ENCODE measurements at places on chromosomes 5 and 9. TPM values are rescaled to one million over a fixed set of nuclear protein-coding genes. Genes with fewer than 3 reads are reported as not detected.
A peak's percentile ranks its signal among the peaks of the same experiment; 100 is the strongest.

DNA sequence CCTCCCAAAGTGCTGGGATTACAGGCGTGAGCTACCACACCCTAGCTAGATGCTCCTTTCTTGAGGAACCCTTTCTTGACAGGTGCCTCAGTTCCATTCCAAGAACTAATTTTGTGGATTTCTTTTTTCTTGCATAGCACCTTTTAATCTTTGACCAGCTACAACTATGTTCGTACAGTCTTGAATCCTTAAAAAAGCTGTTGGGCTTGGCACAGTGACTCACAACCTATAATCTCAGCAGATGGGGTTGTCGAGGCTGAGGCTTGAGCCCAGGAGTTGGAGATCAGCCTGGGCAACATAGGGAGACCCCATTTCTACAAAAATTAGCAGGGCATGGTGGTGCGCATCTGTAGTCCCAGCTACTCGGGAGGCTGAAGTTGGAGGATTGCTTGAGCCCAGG lies 1.3 kb upstream of the ZER1 start:
- no peak for DNase-seq

The MLANA gene
- total RNA-seq: not detected

DNA sequence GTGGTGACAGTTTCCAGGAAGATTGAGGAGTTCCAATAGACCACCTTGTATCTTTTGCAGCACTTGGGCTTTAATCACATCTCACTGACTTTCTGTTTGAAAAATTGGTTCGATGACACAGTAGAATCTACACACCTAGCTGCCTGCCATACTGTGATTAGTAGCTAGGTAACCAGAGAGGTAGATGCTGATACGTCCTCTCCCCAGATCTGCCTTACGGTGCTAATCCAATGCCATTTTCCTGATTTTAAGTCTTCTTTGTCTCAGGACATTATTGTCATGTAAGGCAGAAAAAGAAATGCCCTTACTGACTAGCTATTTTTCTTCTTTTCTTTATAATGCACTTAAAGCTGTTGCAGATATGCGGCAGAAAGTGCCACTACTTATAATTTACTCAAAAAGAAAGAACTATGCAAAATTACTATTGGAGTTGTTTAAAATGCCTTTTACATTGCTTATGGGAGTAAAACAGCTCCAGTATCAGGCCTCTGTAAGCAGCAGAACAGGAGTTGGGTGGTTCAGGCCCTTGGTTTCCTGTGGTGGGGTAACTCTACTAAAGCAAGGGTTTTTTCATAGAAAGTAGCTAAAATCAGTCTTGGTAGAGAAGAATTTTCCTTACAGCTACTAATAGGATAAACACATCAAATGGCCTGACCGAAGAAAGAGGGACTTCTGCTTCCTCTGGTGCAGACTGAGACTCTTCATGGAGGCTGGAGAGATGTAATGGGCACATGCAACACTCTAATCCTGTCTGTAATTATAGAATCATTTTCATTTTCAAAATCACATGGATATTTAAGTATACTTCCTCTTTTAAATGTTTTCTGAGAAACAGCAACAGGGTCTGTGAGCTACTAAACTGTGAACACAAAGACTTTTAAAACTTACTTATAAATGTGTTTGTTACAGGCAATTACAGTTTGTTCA lies 177.2 kb downstream of the MAPKAP1 start:
- no peak for DNase-seq

- DNase-seq: peak; percentile 1
Measured at GRCh38 chr5:108529381-108529780, 147.5 kb upstream of the FBXL17 start.

- DNase-seq: no peak
Measured at GRCh38 chr5:3056866-3057265, 305.4 kb upstream of the IRX2 start.

The RGS7BP gene
- total RNA-seq: not detected

DNA sequence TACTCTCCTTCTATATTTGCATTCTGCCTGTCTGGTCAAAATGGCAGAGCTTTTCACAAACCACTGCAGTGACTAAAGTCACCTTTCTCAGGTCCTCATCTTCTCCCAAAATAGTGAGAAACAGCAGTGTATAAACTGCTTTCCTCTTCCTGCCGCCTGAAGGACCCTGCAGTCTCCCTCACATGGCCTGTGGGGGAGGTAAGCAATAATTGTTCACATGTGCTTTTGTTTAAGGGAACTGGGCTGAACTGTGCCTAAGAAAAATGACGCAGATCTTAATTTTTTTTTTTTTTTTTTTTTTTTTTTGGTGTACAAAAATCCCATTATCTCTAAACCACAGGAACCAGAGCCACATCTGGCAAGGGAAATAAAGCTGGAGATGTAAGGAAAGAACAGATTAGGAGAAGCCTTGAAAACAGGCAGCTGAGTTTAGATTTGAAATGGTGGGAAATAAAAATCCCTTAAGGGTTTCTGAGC lies 131.7 kb upstream of the VLDLR start:
- no peak for DNase-seq

DNA sequence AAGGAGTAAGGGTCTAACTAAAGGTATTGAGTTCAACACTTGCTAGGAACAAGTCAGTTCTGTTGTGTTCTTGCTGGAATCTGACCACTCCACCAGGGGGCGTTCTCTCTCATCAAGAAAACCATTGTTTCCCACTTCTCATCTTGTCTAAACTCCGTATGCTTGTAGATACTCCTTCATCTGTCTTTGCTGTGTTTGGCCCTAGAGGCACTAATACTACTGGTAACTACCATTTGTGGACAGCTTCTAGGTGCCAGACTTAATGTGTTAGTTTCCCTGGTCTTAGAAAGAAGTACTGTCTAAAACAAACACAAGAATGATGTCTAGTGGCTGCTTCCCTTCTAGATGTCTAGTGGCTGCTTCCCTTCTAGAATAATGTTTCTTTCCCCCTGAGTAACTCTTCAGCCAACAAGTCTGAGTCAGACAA lies 18.7 kb upstream of the PTPDC1 start:
- DNase-seq: no peak

- DNase-seq: no peak
Measured at GRCh38 chr9:118262191-118262590, 558.0 kb downstream of the TLR4 start.

DNA sequence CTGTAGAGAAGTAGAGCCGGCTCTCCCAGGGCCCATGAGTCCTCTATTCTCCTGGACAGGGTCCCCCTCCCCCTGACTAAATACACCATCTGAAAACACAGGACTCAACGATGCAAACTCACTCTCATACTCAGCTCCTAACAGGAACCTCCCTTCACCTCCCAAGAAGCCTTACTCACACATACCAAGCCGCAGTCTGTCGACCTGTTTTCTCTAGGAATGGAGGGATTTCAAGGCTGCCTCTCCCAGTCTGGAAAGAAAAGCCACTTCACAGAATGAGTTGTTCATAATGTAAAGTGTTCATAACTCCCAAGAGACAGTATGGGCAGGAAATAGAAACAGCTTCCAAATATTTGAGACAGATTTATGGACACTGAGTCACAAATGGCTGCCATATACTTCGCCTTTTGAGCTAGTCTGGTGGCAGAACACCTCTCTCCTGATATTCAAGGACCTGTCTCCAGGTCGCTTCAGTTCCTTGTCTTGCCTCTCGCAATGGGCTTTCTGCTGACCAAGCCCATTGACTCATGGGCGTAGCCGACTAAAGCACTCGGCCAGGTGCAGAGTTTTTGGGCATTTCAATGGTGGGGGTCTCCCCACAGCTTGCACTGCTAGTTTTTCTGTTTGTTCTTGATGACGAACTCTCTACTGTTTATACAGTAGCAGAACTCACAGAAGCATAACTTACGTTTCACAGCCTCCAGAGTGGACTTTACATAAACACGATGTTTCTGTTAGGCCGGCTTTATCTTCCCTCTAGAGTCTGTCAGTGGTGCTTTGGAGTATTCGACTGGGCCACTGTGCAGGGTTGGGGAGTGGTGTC lies 25.0 kb upstream of the IL17B start:
- DNase-seq: no peak

- DNase-seq: no peak
Measured at GRCh38 chr9:79143211-79143610, 428.6 kb upstream of the TLE4 start.

The IFNK gene
- not detected for total RNA-seq

- no peak for DNase-seq
Measured at GRCh38 chr5:81428446-81428845, 34.5 kb upstream of the ACOT12 start.

The TNFSF8 gene
- not detected for total RNA-seq

The WDR31 gene
- total RNA-seq: 3.0 TPM

- DNase-seq: peak; percentile 41
Measured at GRCh38 chr9:21605489-21605931, 123.4 kb upstream of the IFNE start.

The CD180 gene
- total RNA-seq: not detected

- DNase-seq: no peak
Measured at GRCh38 chr9:79986437-79986836, 414.7 kb downstream of the TLE4 start.

DNA sequence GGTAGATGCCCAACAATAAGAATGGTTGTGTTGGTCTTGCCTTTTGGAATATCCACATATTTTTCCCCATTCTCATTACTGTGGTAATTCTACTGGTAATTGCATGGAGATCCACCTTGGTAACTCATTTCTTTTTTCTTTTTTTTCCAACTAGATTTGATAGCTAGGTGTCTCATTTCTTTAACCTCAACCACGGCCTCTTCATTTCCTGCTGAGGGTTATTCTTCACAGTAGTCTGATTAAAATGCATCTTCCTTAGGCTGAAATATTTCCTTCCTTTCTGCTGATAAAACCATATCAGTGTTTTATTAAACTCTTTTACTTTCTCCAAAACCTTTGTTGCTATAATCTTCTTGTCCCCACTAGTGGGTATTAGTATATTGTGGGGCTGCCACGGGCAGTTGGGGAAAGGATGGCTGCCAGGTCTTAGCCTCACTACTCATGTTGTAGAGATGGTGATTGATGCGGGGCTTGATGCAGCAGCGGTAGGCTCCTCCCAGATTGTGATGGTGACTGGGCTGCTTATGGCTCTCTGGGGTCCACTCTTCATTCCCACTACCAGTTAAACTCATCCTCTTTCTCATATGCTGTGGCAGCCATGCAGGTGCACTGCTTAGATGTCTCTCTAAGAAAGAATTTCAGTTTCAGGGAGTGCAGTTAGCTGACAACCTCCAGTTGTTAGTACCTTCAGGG lies 35.9 kb downstream of the KIF2A start:
- DNase-seq: no peak

The ARL14EPL gene
- total RNA-seq: not detected

The PRDM9 gene
- not detected for total RNA-seq

GRCh38 chr5:79456400-79456799 lies 57.5 kb downstream of the HOMER1 start:
- no peak for DNase-seq

The SLC1A1 gene
- 6.1 TPM for total RNA-seq

DNA sequence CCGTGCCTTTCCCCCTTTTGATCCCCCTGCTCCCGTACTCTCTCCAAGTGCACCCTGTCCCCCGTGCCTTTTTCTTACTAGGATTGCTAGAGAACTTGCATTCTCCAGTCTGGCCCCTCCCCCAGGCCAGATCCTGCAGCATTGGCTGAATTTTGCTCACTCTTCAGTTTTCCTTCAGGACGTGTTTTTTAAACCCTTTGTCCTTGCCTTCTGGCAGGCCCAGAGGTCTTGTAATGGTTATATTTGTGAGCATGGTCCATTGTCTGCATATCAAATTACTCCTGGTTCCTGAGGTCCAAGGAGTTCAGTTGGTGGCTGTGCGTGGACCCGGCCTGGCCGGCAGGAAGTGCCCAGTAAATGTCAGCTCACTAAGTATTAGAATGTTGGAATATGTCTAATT lies 606 bp downstream of the TBC1D13 start:
- no peak for DNase-seq

DNA sequence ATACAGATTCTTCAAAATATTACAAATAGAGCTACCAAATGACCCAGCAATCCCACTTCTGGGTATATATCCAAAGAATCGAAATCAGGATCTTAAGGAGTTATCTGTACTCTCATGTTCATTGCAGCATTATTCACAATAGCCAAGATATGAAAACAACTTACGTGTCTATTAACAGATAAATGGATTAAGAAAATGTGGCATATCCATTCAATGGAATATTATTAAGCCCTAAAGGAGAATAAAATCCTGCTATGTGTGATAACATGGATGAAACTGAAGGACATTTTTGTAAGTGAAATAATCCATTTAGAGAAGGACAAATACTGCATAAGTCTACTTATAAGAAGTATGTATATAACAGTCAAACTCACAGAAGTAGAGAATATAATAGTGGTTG lies 450.6 kb downstream of the TMEM232 start:
- DNase-seq: no peak

GRCh38 chr9:5566054-5566618 lies 55.8 kb downstream of the PDCD1LG2 start:
- DNase-seq: peak; percentile 72

The GFPT2 gene
- 4.0 TPM for total RNA-seq

DNA sequence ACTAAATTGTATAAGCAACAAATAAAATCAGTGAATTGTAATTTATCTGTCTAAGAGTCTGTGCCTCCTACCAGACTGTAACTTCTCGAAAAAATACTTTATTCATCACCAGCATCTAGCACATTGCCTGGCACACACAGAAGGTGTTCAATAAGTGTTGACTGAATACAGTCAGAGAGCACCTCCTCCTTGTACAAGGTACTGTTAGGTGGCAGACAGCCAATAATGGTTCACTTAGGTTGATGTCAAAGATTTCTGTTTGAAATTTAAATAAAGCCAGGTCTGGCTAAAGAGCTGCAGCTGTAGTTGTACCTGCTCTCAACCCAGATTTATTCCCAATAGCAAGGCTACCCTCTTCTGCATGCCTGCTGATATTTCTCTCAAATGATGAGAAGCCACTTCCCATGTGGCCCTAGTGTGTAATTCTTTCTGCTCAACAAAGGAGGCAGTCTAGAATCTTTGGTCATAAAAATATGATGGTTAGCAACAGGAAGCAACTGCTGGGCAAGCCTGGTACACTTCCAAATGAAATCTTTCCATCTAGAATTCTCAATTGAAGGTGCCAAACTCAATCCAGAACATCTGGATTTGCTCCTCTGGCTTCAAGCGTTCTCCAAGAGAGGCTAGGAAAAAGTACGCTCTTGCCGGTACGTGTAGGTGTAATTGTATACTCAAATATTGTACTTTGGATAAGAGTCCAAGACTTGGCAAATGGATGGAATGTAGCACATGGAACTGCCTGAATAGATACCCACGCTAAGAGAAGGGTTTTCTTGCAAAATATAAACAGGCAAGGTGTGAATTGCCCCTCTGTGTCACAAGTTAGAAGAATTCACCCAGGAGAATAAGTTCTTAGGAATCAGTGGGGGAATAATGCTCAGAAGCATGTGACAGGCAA lies 95.6 kb downstream of the NR6A1 start:
- DNase-seq: no peak

GRCh38 chr9:106177216-106177615 lies 482.9 kb downstream of the TMEM38B start:
- DNase-seq: no peak

- no peak for DNase-seq
Measured at GRCh38 chr9:126932871-126933321, 18.3 kb downstream of the RALGPS1 start.

- peak; percentile 87 for DNase-seq
Measured at GRCh38 chr9:134551644-134552348, 89.8 kb upstream of the COL5A1 start.

DNA sequence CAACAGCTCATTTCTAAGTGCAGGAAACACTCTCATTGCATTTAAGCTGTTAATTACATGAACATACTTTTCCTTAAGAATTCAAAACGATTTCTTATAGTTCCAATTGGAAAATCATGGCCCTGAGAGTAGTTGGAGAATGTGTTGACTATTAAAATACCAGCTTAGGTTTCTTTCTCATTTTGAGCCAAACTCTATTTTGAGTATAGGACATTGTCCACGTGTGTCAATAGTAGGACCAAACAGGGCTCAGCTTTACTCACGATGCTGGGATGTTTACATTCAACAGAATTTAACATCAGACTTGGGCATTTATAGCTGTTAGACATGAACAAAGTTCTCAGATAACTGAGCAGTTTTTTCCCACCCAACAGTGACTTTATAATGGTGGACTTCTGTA lies 39.6 kb downstream of the ADCY2 start:
- DNase-seq: no peak

Data from kidney epithelial cell (primary cell).